ENCODE measurements at places on chromosomes 2 and 18.

DNA sequence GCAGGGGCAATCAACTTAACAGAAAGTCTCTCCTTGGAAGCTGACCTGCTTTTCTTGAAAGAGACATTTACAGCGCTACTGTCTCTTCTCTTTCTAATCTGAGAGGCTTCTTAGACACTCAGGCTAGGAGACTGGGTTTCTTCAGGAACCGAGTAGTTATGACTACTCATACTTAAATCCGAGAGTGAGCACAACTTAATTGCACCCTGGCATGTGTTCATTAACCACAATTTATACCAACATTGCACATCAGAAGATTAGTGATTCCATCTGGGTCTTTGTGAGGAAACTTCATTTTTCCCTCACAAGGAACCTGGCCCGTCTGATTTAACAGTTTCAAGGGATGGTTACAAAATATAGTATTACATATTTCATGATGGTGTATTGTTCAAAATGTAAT lies 176.9 kb downstream of the UBE2E3 start:
- no peak for DNase-seq

DNA sequence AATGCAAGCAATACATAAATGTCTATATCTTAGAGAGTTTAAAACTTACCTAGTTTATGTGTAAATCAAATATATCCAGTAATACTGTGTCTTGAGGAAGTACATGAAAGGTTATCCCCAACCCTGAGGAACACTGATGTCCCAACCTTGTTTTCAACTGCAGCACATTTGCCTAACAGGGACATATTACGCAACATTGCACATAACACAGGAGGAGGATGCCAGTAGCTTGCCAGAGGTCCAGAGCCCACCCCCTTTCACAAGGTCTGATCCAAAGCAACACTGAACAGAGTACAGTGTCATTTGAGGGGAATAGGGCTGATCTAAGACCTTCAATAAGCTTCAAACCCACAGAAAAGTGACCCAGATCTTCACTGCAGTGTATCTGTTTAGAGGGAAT lies 678.5 kb downstream of the ARHGAP15 start:
- DNase-seq, result no peak

GRCh38 chr2:75324141-75324540 lies 124.8 kb upstream of the TACR1 start:
- no peak for DNase-seq

DNA sequence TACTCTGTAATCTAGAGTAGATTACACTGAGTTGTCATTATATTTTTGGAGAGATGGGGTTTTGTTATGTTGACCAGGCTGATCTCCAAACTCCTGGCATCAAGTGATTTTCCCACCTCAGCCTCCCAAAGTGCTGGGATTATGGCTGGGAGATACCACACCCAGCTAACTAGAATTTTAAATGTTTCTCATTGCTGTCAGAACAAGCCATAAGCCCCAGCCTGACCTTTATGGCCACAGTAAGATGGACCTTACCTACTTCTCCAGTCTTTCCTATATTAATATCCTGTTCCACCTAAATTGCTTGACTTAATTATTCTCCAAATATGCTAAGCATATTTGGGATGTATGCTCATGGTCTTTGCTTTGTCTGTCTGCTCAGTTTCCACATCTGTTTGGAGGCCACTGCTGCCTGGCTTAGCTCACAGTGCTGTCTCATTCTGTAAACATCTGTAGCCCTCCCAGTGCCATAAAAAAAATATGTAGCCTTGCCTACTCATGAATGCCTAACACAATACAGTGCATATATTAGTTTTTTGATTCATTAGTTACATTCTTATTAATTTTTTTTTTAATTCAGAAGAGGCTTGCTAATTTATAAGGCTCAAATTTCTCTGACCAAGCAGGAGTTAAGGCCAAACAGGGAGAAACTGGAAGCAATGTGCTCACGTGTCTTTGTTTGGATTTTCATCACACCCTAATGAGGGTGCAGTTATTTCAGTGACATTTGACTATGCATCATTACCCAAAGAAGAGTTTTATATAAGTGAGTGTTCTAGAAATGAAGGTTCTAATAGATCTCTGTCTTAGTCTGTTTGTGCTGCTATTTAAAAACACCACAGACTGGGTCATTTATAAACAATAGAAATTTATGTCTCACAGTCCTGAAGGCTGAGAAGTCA lies 45.3 kb upstream of the PSME4 start:
- peak; percentile 40 for DNase-seq

DNA sequence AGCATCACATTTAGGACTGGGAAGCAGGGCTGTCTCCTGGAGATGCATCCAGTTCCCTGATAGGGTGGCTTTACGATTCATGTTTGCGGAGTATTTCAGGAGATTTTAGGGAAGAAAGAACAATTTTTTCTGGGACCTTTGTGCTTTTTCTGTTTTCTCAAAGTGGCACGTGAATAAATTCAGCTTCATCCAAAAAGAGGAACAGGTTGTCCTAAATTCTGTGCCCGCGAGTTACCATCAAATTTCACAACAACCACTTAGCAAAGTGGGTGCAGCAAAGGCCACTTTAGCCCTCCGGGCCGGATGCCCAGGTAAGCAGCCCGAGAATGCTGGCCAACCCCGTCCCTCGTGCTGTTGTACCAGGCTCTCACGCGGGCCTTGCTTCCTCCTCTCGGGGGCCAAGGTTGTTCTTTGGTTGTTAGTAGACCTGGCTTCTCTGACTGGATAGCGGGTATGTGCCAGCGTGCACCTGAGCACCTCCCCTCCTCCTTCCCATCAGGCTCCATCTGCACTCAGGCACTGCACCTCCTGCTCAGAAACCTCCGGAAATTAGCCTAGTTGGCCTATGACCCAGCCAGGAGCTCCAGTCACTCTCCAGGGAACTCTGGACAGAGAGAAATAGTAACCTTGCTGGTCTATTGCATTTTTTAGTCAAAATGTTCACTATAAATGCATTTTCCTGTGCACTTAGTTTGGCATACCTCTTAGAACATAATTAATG lies 83.0 kb downstream of the CMPK2 start:
- no peak for DNase-seq
